ENCODE measurements at places on chromosomes 1 and 21.

GRCh38 chr1:157000686-157001085 is 44.9 kb downstream of the ARHGEF11 start:
- no peak for DNase-seq

GRCh38 chr1:172143384-172144055 is 277.0 kb upstream of the C1orf105 start:
- DNase-seq: no peak

- DNase-seq: no peak
Measured at GRCh38 chr21:31383770-31384169, 39.7 kb upstream of the TIAM1 start.

DNA sequence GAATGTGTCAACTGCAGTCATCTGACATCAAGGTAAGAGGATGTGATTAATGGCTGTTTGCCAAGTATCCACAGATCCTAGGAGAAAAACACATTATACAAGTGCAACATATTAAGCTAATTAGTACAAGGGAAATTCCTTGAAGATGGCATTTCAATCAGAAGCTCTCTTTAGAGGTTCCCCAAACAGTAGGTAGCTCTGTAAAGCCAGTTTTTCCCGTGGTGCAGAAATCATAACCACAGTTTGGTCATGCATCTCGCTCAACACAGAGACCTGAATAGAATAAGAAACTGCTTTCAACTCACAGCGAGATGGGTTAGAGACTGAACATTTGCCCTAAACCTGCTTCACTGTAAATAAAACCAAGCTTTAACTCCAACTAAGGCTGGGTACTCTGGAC is 230.5 kb upstream of the CAMK1G start:
- DNase-seq: no peak

All from Kasumi-1 (cell line).